ENCODE measurements at places on chromosomes 7 and 10.

- DNase-seq, result peak; percentile 91
Observed at GRCh38 chr10:58653139-58653538, 140.5 kb downstream of the BICC1 start.

GRCh38 chr7:151992375-151992774 lies 33.1 kb upstream of the GALNT11 start:
- peak; percentile 36 for DNase-seq

DNA sequence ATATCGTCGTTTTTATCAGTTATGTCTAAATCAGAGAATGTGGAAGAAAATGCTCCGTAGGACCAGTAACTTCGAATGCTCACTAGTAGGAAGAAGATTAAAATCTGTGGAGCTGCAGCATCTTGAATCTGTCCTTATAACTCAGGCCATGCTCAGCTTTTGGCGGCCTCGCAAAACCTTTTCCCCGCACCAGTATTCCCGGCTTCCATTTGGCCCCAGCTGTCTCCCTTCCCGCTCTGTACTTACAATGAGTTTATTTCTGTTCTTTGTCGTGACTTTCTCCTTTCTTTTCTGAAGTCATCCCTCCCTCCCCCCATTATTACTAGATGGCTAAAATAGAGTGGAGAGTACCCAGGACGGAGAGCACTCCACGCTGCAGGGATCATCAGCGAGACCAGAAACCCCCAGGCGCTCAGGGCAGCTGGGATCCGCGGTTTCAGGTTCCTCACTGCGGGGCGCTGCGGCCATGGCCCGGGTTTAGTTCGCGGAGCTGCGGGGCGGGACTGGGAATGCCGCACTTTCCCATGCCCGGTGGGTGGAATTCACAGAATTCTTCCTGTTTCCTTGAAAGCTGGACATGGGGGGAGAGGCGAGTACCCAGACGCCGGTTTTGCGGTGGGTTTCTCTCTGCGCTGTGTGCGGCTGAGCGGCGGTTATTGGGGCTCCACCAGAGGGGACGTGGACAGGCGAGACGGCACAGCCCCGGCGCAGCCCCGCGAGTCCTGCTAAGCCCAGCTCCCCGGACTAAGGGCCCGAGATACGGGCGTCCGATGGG lies 183.5 kb downstream of the POM121L12 start:
- no peak for DNase-seq

DNA sequence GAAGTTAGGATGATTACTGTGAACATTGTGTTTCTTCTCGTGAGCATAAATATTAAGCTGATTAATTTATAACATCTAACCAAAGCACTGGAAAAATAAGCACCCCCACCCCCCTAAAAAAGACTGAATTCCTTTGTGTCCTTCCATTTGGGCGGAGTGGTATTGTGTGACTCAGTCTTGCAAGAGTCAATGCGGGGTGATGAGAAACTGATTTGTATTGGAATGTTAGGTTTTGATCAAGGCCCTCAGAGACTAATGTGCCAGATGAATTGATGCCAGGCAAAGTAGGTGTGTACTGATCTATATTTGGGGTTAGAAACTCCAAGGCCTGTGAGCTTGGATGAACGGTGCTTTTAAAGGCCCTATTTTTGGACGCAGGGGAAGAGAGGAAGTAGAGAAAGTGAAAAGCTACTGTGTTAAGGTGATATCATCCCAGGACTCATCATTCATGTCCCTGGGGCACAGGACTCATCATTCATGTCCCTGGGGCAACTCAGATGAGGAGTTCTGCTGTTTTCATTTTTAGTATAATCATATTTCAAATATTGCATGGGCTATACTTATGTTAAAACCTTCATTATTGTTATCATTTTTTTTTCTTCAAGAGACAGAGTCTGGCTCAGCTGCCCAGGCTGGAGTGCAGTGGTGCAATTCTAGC lies 61.3 kb upstream of the PTN start:
- DNase-seq, result peak; percentile 18

DNA sequence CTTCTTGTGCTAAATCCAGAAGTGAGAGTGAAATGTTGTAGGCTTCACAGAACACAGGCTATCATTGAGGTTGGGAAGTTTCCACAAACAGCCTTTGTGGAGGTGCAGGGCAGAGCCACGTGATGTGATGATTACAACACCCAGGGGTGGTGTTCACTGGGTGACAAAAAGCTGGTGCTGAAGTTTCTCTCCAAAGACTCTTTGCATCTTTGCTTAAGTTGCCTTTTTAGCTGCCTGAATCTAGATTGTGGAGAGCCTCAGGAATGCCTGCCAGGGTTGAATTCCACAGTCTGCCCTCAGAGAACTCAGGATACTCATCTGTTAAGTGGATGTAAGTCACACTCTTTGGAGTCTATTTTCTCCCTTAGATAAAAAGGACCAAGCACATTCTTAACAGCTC lies 56.3 kb downstream of the PLXNA4 start:
- peak; percentile 13 for DNase-seq

Measured in fibroblast of skin of right biceps (primary cell).